Inflammatory macrophage treated with lipopolysaccharide for 1 hour (primary cell): ENCODE measurements at places on chromosomes 11 and 22.

- no peak for DNase-seq
Observed at GRCh38 chr22:46165977-46166376, 15.7 kb downstream of the PPARA start.

- peak; percentile 70 for DNase-seq
Observed at GRCh38 chr11:60944490-60945294, 7.3 kb downstream of the SLC15A3 start.

DNA sequence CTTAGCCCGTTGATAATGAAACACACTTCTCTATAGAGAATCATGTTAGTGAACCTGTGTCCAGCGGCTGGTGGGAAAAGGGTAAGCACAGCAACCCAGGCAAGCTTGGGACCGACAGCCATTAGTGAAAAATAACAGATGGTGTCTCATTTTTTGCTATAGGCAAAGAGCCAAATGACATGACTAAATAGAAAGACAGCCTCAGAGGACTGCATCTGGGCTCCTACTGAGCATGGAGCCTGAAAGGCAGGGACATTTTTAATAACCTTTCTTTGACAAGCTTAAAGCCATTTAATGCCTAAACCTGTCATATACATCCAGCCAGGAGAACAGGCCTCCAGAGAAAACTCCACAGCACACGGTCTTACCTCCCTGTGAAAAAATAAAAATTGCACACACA, 67.0 kb downstream of the FANCF start:
- DNase-seq: no peak

- peak; percentile 77 for DNase-seq
Observed at GRCh38 chr22:37282385-37282677, at the start of gene CYTH4. Gene CYTH4 (plus strand): TSS chr22:37282508. CDS start chr22:37282570, 62 bp downstream.

DNA sequence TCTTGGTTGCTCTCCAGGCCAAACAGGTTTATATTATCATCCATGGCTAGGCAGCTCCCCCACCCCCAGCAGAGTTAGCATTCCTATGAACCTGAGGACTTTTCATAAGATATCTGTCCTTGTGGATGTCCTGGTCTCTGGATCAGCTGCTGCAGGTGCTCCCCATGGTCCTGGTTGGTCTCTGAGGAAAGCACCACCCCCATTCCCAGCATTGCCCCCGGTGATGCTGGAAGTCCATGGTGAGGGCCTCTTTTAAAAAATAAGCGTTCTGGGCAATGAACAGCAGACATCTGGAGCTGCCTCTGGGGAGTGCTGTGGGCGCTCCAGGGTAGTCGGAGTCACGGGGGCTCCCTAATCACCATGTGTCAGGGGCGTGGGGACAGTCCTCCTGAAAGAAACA, 26.6 kb downstream of the DKK3 start:
- no peak for DNase-seq
